Fibroblast of skin of back (primary cell): ENCODE measurements at places on chromosomes 4 and X.
A peak's percentile ranks its signal among the peaks of the same experiment; 100 is the strongest.

- peak; percentile 22 for DNase-seq
Measured at GRCh38 chr4:53380221-53380620, 2.8 kb downstream of the FIP1L1 start.

DNA sequence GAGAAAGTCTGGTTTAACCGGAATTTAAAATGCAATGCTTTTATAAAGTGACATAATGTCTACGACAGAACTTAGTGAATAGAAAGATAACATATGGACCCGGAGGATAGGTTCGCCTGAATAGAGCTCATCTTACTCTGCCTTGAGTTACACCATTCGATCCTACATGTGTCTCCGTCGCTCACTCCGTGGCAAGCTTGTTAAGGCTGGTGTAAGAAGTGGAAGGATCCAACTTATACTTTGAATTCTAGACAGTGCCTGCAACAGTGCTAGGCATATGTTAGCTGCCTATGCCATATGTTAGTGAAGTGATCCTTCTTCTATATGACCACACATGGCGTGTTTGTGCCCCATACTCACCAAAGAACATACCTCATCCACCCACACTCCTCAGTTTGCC, 50.9 kb downstream of the SEL1L3 start:
- no peak for DNase-seq

DNA sequence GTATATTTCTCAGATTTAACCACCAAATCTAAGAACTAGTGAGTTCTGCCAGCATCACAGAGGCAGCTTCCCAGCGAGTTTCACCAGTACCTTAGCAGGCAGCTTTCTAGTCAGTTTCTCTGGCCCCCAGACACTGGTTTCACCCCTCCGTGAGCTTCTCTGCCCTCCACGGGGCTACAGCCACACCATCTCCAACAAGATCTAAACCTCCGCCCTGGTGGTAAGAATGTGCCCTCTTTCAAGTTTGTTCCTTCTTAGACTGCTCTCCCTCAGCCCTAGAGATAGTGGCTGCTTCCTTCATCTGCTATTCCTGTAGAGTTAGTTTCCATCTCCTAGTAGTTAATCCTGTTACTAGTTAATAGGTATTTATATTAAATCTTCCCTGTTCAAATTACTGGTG, 60.5 kb upstream of the TAB3 start:
- no peak for DNase-seq

- peak; percentile 45 for DNase-seq
Measured at GRCh38 chr4:14415146-14415545, 587.1 kb upstream of the CPEB2 start.

GRCh38 chr4:8435656-8436121, 4.8 kb downstream of the ACOX3 start:
- no peak for DNase-seq

DNA sequence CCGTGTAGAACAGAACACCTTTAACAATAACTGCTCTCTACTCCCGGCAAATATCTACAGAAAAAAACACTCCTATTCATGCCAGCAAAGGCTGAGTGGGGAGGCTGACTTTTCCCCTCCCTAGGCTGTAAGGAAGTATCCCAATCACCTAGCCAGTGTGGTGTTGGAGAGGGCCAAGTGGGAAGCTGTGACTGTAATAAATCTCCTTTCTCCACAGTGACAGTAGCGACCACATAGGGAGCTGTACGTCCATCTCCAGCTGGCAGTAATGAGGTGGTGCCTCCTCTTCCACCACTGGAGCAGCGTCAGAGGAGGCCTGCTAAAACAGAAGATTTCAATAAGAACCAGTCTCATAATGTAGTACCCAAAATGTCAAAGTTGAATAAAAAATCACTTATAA, 47.9 kb upstream of the PLAC1 start:
- DNase-seq: no peak

- no peak for DNase-seq
Measured at GRCh38 chr4:69563424-69563823, 67.7 kb upstream of the UGT2B4 start.

DNA sequence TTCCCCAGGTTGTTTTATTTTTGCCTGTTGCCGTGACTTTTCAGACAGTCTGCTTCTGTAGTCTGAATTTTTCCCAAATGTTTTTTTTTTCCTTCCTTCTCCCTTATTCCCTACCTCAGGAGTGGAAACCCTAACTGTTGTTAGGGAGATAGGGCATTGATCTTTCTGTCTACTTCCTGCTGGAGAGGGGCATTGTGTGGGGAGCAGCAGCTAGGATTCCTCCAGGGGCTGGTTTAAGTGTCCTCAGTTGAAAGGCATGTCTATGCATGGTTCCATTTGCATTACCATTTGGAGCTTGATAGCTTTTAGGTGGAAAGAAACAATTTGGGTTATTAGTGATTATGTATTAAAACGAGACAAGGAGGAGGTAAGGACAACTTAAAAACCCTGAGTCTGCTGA, 383.9 kb downstream of the DCAF12L2 start:
- DNase-seq: no peak
